ENCODE measurements at places on chromosomes 6 and 20.

- DNase-seq: no peak
Measured at GRCh38 chr20:46349742-46350056, 41.4 kb upstream of the CDH22 start.

GRCh38 chr6:17673543-17674254 is 33.0 kb downstream of the NUP153 start:
- DNase-seq: no peak

DNA sequence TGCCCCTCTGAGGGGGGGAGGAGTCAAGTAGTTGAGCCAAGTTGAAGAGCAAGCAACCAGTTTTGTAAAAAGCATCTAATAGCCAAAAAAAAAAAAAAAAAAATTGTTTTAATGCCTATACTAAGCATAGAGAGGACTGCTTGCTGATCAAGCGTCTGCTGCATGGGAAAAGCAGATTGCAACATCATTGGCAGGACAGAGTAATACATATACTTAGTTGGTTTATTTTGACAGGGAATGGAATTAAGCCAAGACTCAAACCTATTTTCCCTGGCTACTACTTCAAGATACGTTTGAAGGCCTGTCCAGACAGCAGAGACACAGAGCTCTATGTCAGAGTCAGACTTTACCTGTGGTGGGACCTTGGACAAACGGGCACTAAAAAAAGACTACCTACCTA is 120.5 kb downstream of the RTN4IP1 start:
- no peak for DNase-seq

DNA sequence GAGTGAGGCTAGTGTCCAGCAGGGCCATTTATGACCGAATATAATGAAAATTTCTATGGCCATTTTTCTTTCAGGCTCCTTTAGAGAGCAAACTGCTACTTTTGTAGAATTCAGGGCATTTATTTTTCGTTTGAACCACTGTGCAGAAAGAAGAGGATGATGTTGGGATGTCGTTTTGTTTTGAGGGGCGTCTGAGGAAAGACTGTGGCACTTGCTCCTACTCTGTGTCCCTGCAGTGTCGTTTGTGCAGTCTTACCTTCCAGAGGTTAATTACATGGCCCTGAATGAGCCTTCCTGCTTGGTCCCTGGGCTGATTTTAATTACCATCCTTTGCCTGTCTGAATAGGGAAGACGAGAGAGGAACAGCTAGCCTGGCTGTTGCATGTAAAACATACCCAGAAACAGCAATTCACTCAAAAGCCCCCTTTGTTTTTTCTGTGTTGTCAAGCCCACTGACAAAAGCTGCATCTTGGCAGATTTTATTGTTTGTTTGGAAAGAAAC is 65.3 kb downstream of the CTNNBL1 start:
- no peak for DNase-seq

DNA sequence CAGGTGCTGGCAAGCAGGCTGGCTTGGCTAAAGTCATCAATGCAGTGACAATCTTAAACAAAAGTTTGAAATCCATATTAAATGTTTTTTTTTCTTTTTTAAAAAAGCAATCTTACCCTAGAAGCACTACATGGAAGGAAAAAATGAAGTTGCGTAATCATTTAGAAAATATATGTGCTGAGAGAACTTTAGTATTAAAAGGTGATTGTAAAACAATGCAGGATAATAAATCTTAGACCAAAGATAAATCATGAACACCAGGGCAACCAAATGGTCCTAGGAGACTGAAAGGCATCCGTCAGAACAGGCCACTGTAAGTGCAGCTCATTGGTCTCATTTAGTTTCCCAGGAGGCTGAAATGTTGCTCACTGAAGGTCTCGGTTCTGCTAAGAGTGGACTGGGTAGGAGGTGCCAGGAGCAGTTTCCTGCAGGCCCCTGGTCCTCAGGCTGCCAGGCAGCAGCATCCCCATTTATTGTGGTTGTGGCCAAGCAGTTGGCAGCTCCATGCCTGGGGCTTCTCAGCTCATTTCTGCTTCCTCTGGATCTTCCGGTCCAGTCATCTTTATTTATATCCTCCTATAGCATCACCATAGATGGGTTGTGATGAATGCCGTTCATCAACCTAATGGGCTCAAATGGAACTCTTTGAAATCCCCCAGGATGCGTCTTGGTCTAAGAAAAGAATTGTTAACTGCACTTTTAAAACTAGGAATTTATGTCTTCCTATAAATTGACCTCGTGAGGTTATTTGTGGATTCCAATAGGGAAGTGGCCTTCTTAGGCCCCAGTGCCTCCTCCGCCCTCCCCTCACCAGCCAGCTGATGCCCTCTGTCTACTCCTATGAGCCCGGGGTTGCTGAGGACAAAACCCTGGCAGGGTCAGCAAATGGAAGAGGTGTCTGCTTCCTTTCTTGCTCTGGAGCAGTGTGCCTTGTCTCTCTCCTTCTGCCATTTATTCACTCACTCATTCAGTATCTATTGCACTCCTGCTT is 269.0 kb downstream of the UST start:
- no peak for DNase-seq

DNA sequence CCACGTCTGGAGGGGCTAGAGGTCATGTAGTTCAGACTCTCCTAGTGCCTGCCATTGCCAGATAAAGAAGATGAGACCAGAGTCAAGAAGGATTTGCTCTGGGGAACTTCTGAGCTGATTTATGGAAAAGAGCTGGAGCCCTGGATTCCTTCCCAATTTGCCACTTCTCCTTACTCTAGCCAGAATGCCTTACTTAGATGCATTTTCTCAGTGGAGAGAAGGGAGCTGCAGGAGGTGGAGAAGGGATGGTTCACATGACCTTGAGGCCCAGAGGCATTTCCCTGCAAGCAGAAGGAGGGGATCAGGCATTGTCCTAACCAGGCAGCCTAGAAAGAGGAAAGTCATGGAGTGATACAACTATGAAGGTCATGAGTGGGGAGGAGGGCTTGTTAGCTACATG is 122.2 kb downstream of the UNC5CL start:
- no peak for DNase-seq
